ENCODE measurements at places on chromosomes 16 and 17.

GRCh38 chr16:31371619-31372484 is 16.9 kb downstream of the ITGAX start:
- no peak for DNase-seq

- DNase-seq = peak; percentile 26
These were observed 10.5 kb upstream of the ITGAD start for GRCh38 chr16:31382485-31383161.

DNA sequence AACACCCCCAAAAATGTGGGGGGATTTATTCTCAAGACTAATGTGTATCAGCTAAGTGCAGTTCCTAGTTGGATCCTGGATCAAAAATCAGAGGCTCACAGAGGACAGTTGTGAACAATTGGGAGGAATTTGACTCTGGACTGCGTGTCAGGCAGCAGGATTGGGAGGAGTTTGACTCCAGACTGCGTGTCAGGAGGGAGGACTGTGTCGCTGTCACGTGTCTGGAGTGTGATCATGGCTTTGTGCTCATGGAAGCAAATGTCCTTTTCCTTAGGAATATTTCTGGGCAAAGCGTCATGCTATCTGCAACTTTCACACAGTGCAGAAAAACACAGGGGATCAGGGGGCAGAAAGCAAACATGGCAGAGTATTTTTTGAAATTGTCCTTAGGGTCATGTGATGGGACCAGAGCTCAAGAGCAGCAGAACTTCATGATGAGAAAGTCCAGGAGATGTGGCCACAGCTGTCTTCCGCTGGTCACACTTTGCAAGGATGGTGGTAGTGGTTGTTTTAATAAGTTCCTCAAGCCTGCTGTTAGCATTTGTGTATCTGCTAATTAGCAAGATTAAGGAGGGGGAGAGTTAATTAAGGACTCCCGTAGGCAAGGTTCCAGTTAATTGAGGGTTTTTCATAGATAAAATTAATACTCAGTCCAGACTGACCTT is 122.0 kb upstream of the CHMP6 start:
- no peak for DNase-seq

DNA sequence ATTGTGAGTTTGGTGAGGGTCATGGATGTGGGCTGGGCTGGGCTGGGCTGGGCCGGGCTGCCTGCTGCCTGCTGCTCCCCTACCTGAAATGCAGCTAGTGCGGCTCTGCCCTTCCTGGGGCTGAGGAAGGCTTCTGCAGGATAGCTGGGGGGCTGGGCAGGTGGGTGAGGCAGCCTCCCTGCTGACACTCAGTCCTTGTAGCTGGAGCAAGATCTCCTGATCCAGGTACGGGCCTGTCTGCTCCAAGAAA is 4.7 kb downstream of the RPL13 start:
- no peak for DNase-seq

DNA sequence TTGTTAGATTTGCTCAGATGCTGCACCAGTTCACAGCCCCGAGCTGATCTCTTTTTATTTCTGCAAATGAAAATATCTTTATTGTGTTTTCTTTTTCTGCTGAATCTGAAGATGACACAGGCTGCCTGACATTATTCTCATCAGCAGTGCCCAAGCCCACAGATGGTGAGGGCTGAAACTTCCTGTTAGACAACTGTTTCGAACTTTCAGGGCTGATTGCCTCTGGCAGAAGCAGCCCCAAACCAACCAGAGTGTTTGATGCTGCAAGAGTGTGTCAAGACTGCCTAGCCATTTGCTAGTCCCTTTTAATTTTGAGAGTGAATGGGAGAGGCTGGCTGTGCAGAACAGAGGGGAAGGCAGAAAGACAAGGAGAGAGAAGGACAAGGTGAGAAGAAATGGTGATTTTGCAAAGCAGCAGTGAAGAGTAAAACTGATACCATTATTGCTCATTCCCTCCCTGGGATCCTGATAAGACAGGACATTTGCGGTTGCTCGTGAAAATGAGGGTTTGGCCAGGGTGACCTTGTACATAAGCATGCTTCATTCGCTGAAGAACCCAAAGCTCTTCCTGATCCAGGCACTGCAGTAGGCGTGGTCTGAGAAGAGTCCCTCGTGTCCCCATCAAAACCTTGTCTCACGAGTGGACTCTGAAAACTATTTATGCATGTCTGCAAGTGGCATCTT is 77.2 kb downstream of the TMEM114 start:
- no peak for DNase-seq

- DNase-seq = no peak
These were observed 26.0 kb upstream of the IRX3 start for GRCh38 chr16:54312502-54312991.

- no peak for DNase-seq
These were observed 424.8 kb downstream of the HS3ST3B1 start for GRCh38 chr17:14725729-14726128.

- DNase-seq = no peak
These were observed 191.8 kb downstream of the PRKCA start for GRCh38 chr17:66494023-66494803.

DNA sequence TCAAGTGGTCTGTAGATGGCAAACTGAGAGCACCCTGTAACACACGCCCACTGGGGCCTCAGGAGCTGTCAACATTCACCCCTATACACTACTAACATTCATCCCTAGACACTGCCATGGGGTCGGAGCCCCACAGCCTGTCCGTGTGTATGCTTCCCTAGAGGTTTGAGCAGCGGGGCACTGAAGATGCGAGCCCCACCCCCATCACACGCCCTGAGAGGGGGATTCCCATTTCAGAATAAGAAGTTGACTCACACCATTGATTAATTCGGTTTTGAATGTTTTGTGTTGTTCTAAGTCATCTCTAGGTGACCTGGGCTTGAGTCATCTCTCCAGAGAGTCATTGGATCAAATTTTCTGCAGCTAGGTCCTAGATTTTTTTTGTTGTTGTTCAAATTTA is 37.3 kb upstream of the MMD start:
- no peak for DNase-seq

DNA sequence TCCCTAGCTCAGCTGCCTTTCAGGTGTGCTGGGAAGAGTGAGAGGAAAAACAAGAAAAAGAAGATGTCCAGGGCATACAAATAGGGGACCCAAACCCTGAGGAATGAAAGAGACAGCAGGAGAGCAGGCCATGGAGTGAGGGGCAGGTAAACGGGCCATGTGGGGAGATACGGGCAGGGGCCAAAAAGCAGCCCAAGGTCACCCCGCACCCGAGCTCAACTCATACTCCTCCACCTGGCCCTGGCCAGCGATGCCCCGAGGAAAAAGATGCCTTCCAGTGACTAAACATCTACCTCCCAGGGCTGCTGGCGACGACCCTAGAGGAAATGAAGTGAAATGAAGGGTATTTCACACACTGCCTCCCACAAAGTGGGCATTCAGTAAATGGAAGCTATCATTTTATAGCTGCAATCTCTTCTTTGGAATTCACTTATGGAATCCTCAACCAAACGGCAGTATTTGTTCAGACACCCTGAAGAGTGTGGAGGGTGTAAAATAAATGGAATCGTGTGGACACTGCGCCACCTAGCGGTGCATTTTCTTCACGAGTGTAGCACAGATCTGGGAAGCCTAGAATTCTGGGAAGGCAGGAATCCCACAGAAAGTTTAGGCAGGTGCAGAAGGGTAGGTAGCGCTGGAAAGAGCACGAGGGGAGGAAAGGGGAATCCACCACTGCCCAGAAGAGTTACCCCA is 14.9 kb downstream of the ELAC2 start:
- DNase-seq = peak; percentile 10

DNA sequence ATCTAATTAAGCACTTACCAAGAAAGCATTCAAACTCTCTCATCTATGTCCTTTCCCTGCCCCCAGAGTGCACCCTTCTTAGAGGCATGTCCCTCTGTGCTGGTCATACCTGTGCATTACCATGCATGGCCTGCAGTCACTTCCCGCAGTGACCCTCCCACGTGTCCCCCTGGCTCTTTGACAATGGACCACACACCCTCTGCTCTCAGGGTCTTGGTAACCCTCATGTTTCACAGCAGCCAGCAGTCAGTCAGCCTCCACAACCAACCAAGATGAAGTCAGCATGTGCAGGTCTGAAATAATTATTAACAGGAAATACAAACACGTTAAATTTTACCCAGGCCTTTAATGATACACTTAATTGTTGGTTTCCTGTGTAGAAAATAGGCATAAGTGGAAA is 10.1 kb downstream of the KRT33A start:
- no peak for DNase-seq

GRCh38 chr16:10812312-10813098 is 6.1 kb downstream of the TVP23A start:
- no peak for DNase-seq

- DNase-seq = no peak
These were observed 43.9 kb downstream of the NKD1 start for GRCh38 chr16:50591800-50592771.

DNA sequence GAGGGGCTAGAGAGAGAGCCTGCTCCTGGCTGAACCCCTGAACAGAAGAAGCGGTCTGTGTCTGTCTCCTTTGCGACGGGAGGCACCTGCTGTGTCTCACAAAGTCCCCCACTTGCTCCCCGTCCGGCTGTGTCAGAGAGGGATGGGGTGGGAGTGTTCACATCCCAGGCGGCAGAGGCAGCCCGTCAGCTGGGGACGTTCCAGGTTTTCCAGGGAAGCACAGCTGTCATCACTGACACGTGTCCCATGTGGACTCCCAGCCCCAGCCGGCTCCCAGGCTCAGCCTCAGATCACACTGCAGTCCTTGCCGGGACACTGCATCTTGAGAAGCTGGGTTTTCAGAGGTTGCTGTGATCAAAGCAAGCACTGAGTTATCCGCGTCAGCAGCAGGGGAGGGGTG is 1.6 kb downstream of the TELO2 start:
- no peak for DNase-seq

GRCh38 chr17:64133546-64134215 is 3.7 kb upstream of the ERN1 start:
- DNase-seq = peak; percentile 80

DNA sequence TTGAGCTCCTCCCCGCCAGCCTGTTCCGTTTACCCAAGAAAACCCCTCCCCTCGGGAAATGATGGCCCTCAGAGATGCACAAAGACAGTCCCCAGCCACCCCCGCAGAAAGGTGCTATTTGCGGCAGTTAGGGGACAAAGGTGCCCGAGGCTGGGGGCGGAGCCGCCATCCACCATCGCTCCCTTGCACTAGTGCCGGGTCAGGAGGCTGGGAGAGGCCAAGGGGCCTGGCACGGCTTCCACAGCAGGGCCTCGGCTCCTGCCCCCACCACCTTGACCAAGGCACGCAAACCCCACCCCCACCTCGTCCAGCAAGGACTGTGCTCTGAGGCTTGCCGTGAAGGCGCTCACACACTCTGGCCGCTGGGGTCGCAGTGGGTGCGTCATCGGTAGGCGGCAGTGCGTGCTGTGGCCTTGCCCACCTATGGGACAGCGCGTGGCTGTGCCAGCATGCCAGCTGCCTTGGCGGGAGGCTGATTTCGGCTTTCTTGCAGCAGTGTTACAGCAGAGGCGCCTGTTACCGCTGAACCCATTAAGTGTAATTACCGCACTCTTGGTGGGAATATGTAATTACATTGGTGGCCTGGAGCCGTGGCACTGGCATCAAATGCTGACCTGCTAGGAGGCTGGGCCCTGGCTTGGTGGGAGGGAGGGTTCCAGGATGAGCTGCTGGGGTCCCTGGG is 31.8 kb downstream of the TPSG1 start:
- DNase-seq = peak; percentile 1

- DNase-seq = no peak
These were observed 423 bp upstream of the ASGR2 start for GRCh38 chr17:7114875-7115614.

DNA sequence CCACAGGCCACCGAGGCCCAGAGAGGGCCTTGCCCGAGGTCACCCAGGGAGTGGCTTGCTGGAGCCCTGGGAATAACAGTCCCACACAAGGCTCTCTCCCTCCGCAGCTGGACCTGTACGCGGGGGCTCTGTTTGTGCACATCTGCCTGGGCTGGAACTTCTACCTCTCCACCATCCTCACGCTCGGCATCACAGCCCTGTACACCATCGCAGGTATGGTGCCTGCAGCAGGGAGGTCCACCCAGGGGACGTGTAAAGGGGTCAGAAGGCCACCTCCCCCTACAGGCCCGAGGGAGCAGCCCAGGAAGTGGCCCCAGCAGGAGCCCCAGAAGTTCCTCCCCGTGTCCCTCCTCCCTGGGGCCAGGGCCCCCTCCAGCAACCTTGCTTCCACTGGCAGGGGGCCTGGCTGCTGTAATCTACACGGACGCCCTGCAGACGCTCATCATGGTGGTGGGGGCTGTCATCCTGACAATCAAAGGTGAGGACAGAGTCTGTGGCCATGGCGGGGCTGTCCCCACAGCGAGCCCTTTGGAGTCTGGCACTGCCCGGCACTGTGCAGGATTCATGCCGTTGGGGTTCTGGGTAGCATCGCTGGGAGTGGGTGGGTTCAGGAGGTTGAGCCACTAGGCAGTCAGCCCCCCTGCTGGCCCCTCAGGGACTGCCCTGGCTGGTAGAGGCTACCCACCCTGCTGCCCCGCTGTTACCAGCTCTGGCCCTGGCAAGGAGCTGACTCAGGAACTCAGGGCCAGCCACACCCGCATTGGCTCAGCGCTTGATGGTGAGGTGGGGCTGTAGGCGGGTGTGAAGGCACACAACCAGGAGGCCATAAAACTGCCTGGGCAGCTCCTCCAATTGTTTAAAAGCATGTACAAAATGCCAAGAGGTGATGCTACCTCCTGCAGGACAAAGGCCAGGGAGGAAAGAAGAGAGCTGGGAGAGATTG is 17.3 kb downstream of the SLC5A10 start:
- no peak for DNase-seq

DNA sequence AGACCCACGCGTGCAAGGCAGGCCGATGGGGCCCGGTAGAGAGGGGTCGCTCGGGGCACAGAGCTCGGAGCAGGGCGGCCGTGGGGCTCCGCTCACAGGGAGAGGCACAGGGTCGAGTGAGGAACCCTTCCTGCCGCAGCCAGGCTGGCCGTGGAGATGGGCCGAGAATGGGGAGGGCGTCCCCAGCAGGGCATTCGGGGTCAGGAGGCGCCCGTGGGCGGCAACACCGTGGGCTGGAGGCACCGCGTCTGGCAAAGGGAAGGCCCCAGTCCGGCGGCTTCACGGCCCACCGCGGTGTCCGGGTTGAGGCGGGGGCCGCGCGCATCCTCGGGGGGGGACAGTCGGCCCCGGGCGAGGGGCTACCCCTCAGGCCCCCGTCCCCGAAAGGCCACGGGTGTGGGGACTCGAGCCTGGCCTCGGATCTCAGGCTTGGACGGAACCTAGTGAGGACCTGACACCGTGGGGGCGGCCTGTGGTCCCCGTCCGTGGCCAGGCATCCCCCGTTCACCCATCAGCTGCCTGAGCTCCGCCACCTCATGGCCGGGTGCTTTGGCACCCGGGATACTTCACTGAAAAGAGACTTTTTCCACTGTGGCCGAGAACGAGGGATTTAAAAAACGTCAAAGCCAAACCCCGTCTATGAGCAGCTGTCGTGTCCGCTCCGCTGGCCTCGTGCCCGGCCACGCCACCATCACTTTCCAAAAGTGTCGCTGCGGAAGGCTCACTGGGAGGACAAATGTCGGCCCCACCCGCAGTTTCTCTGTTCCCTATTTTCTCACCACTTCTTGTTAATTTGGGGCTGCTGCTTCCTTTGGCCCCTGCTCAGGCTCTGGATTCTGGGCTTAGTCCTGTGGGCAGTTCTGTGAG is 73.6 kb downstream of the METRNL start:
- DNase-seq = peak; percentile 5
